ENCODE measurements at places on chromosomes 1 and 21.

- DNase-seq: no peak
These were observed 158.8 kb downstream of the C1orf21 start for GRCh38 chr1:184545601-184546000.

- peak; percentile 64 for DNase-seq
These were observed 1.1 kb downstream of the COL9A2 start for GRCh38 chr1:40315795-40316594.

DNA sequence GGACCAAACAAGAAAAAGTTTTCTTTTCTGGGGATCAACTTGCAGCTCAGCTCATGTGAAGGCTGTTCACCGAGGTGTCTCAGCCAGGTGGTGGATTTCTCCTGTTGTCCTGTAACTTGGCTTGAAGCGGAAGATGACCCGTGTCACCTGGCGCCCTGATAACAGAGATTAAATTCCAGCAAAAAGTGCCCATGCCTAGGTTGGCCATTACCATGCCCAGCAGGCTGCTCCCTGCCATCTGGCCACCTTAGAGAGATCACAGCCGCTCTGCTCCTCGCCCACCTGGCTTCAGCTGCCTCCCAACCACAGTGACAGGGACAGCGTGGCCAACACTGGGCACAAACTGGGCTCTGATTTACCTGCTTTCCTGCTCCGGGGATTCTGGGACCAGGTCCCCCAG lies 149.5 kb downstream of the ZBTB18 start:
- DNase-seq: no peak

- peak; percentile 84 for DNase-seq
These were observed 31.0 kb upstream of the CD1D start for GRCh38 chr1:158149577-158150269.

DNA sequence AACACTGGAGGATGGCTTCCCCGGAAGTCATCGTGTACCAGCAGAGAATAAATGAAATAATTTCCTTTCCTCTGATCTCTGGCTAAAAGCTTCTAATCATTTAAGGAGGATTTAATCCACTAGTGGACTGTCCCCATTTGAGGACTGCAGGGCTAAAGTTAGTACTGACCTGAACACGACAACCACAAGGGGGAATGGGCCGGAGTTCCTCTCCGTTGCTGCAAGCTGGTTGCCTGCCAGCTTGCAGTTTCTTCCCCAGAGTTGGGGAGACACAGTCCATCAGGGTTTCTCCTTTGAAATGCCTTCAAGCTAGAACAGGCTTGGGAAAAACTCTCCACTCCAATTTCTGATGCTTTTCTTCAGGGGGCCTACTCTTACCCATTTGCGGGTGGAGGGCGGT lies 35.5 kb upstream of the NPL start:
- DNase-seq: no peak

DNA sequence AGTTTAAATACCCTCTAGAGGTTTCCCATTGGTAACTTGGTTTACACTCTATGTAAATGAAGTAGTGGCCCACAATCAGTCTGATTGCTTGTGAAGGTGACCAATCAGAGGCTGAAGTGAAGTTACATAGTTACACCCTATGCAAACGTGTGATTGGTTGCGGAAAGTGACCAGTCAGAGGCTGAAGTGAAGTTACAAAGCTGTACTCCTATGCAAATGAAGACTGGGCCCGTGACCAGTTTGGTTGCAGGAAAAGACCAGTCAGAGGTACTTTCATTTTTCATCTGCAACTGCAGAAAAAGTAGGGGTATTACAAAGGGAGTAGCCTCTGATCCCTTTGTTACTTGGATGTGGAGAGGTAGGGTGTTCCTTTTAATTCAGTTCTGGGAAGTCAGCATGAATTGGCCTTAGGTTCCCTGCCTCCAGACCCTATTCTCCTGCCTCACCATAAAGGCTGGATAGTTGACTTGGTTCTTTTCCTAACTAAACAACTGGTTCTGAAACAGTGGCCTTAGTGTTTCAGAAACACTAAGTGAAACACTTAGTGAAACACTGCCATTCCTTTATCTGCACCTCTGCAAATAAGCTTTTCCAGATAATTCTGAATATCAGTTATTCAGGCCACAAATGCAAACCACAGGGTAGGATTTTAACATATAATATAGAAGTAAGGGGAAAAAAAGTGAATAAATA lies 39.3 kb downstream of the MAGI3 start:
- no peak for DNase-seq

DNA sequence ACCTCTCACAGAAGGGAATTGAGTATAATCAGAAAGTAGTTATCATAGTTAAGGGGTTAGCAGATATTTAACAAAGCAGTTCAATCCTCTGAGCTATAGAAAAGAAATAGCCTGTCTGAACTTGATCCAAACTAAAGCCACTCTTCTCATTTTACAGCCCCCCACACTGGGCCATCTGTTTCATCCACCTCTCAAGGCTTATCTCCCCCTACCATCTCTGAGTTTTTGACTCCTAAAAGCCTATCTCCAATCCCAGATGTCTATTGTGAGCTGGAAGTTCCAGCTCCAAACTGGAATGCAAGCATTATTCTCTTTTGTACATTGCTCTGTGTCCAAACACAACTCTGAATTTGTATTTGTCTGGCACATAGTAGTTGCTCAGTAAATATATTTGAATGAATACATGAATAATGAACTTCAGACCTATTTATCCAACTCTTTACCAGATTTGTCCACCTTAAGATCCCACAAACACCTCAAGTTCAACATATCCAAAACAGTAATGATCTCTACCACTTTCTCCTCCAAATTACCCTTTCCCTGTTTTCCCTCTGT lies 98.1 kb downstream of the PLPP3 start:
- no peak for DNase-seq

DNA sequence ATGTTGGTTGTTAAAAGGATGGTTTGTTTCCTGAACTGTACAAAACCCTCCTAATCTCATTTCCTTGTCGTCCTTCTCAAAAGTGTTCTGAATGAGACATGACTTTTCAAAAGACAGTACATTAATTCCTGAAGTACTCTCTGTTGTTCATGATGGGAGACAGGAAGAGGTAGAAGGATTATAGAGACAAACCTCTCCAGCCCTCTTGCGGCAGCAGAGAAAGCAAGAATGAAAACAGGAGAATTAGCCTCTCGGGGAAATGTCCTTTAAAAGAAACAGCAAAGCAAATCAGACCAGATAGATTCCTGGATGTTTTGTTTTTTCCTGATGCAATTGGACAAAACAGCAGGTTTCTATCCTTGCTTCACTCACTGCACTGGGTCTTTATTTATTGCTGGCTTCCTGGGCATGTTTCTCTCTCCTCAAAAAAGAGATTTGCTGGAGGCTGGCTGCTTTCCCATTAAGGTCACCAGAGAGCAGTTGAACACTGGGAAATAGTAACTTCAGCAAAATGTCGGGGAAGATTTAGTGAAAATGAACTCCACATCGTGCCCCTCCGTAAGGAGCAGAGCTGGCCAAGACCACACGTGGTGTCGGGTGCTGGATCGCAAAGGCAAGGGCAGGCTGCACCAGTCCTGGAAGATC lies 145.8 kb upstream of the SYT6 start:
- DNase-seq: no peak

GRCh38 chr1:64215576-64215975 lies 12.2 kb downstream of the UBE2U start:
- DNase-seq: no peak

- DNase-seq: no peak
These were observed 208.9 kb upstream of the C1orf174 start for GRCh38 chr1:4108758-4109627.

GRCh38 chr1:54766726-54767125 lies 2.4 kb upstream of the PARS2 start:
- no peak for DNase-seq

DNA sequence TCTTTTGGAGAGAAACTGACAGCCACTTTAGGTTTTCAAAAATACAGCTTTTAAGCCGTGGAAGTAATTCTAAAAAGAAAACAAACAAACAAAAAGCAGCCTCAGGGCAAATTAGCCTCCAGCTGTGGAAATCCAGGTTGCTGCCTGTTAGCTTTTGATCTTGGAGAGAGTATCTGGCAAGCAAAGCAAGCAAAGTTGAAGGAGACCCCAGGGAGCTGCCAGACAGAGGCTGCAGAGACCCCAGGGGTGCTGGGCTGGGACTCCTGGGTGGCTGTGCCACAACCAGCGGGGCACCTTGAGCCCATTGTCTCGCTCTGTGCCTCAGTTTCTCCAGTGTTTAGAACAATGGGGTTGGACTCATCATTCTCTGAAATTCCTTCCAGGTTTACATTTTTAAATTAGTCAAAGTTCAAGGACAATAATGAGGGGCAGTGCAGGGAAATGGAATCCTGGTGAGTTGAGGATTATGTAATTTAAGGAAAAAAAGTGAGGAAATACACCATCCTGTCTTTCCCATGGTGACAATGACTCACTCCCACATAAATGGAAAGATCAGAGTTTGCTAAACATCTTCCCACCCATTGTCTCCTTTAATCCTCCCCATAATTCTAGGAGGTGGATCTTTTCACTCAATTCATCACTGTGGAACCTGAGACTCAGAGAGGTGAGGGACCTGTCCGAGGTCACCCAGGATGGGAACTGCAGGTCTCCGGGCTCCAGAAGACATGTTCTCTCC lies 480.5 kb downstream of the MATN1 start:
- no peak for DNase-seq

DNA sequence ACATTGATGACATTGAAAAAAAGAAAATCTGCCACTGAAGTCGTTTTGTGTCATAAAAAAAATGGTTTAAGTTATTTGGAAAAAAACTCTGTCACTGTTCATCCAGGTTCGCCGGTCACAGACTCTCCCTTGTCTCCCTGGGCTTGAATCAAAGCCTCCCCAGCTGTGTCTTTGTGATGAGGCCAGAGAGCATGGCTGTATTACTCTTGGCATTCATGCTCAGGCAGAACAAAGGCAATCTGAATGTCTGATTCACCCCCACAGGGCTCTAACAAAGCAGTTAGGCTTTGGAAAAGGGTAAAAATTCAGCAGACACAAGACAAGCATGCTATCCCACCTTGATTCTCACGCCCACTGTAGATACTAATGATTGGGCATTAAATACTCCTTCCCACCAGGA lies 304.3 kb upstream of the PLD5 start:
- DNase-seq: no peak

GRCh38 chr1:5859766-5860165 lies 132.5 kb downstream of the NPHP4 start:
- DNase-seq: no peak

DNA sequence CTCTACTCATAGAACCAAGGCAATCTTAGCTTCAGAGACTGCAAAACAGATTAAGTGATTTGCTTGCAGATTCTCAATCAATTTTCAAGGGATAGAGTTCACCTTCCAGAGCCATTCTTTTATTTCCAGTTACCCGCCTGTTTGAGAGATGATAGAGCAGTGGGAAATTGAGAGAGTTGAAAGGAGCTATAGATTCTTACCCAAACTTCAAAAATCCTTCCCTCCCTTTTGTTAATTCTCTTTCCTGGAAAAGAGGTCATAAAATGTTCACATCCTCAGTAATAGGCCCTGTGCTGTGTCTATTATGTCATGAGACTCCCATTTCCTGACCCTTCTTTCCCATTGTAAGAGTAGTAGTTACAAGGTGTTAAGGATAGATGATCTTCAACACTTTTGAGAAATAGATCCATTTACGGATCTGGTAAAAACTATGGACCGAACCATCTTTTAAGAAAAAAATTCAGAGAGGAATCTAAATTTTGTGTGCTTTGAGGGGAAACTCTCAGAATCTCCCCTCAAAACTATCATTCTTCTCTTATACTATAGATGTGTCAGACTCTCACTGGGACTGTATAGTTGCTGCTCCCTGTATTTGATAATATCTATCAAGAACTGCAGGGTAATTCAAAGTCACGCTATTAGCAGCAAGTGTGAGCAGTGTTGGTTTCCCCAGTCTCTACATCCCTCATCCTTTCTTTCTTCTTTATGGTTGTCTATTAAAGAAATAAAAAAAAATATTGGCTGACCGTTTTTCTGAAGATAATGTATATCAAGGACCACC lies 8.0 kb downstream of the RGS4 start:
- DNase-seq: no peak

DNA sequence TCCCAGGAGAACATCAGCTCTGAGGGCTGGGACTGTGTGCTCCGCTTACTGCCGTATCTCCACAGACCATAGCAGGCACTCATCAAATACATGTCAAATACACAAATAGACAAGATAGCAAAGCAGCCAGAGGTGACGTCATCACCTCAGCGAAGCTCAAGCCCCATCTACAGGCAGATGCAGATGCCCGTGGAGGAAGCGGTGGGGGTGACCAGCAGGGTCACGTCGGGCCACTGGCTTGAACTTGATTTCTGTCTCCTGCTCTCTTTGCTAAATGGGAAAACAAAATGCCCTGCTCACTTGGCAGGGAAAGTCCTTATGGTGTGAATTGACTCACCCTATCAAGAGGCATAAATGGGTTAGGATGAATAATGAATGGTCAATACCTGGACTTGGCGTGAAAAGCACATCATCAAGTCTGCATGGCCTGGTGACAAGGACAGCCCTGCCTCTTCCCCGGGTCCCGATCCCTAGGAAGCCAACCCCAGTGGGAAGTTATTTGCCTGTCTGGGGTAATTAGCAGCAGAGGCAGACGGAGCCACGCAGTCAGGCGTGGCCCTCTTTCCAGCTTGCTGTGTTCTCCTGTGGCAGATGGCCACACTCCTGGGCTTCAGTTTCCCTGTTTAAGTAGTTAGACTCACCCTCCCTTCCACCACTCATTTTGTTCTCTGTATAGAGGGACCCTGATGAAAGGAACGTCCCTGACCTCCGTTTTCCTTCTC lies 536.0 kb downstream of the NPHP4 start:
- DNase-seq: no peak

DNA sequence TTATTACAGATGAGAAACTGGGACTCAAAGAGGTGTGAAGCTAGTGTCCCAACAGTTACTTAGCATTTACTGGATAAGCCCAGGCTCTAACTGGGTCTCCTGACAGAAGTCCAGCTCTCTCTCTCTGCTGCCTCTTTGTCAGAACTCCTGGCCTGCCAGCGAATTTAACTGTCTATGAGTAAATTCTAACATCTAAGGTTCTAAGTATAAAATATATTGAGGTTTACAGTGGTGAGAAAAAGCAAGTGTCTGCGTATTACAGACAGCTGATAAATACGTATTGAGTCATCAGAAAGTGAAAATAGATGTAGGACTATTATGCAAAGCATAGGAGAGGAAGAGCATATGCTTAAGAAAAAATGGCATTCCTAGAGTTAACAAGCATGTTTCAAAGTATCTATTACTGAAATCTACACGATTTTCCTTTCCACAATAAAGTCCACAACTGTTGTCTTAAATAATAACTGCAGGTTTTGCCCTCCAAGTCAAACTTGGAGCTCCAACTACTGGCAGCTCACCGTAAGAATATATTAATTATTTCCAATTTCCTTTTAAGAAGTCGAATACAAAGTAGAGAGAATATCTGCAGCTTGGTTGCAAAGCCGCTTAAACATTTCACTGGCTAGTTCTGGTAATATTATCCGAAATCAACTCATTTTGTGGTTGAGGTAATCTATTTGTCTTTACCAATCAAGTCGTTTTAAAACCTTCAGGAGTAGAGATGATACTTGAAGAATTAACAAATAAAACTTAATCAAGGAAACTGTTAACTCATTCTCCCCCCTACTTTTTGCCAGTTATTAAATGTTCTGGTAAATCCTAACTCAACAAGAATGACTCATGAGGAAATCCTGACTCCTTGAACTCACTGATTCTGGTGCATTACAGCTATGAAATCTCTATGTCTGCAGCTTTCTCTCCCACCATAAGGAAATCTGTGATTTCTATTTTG lies 1.4 kb upstream of the RGS2 start:
- DNase-seq: peak; percentile 35

GRCh38 chr1:162172311-162173102 lies 103.0 kb downstream of the NOS1AP start:
- DNase-seq: no peak

GRCh38 chr1:75469586-75470173 lies 141.2 kb downstream of the SLC44A5 start:
- no peak for DNase-seq

GRCh38 chr21:35475009-35475408 lies 425.9 kb upstream of the RUNX1 start:
- DNase-seq: no peak

Measured in activated T-cell treated with anti-CD3 and anti-CD28 coated beads, Interleukin-2, amount 50 U/mL, for 24 hours (primary cell).